ENCODE measurements at places on chromosomes 3 and 15.

GRCh38 chr15:78264304-78265136, at the start of gene DNAJA4:
TSS of gene DNAJA4 (plus strand) at chr15:78264562. CDS start at chr15:78264764, 202 bp downstream.
- DNase-seq = peak; percentile 66

DNA sequence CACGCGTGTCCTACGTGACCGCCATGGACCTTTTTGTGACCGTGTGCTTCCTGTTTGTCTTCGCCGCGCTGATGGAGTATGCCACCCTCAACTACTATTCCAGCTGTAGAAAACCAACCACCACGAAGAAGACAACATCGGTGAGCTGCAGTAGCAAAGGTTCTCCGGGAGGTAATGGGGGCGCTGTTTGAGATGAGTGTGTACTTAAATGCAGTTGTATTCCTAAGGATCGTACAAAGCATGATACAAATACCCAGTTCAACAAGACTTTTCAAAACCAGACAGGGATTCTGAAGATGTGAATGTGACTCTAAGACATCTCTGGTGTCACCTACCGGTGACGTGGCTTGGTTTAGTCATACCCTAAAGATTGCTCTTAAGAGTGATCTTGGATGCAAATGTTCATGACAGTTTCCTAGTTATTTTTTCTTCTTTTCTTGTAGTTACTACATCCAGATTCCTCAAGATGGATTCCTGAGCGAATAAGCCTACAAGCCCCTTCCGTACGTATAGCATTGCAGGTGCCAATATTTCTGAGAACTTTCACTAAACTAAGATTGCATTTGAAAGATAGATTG, 556.6 kb downstream of the GABRG3 start:
- DNase-seq = no peak

DNA sequence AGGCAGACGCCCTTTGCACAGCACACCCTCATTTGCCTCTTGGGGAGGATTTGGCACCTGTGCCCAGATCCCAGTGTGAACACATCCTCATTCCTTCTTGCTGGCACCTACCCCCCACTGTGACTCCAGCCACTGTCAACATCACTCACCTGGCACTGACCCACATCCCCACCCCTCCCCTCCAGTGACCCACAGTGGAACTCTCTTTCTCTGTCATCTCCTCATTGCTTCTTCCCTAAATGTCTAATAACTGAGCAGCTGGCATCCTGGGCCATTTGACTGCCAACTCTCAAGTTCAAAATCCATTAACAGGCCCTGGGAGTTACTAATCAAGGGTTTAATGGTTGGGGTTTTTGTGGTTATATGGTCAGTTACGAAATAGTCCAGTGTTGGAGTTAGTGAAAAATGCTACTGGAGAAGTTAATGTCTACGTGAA, 14.4 kb downstream of the SNAPC5 start:
- no peak for DNase-seq

GRCh38 chr3:43707998-43708397, 17.3 kb downstream of the ABHD5 start:
- peak; percentile 64 for DNase-seq

DNA sequence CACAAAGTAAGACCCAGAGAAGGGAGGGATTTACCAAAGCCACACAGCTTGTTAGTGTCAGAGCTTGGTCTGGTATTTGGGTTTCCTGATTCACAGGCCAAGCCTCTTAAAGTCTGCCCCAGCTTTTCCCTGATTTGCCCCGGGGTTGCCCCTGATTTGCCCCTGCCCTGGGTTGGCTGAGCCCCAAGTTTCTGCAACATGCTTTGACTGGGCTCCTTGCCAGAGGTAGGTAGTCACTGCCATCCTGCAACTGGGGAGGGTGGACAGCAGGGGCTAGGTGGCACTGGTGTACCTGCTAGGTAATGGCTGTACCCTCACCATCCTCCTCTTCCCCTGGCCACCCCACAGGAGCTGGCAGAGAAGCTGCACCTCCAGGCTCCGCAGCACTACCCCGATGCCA, 2.5 kb downstream of the MPI start:
- DNase-seq = no peak

DNA sequence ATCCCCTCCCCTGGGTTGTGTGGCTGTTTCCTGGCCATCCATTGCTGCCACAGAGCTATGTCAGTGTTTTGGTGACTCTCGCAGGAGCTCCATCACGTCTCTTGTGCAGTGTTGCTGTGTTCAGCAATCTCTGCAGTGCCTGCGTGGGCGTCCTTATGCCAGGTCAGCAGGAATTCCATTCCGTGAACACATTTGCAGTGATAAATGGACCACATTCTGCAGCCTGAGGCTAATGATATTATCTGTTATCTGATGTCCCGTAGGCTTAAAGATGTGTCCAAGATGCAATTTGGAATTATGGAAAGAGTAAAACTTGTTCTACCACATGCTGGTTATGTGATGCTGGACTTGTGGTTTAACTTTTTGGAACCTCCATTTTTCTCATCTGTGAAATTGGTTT, 25.5 kb upstream of the COL6A6 start:
- DNase-seq = no peak

GRCh38 chr3:112814266-112814665, 32.4 kb downstream of the CD200R1L start:
- peak; percentile 47 for DNase-seq

DNA sequence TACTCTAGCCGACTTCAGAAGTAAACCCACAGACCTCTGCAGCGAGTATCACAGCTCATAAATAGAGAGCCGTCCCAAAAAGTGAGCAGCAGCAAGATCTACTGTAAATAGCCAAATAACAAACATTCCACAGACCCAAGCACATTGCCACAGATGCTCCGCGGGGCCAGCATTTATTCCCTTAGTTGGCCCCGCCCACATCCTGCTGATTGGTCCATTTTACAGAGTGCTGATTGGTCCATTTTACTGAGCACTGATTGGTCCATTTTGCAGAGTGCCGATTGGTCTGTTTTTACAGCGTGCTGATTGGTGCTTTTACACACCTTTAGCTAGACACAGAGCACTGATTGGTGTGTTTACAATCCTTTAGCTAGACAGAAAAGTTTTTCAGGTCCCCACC, 17.3 kb upstream of the GABRB3 start:
- no peak for DNase-seq

- DNase-seq = no peak
These were observed 212.3 kb upstream of the CFAP20DC start for GRCh38 chr3:59262076-59262498.

- DNase-seq = no peak
These were observed 109.0 kb downstream of the ADAMTS9 start for GRCh38 chr3:64578797-64579196.

GRCh38 chr3:120203016-120203415, 82.0 kb downstream of the GPR156 start:
- peak; percentile 82 for DNase-seq

- DNase-seq = no peak
These were observed 259.9 kb downstream of the ZIC1 start for GRCh38 chr3:147669077-147669476.

DNA sequence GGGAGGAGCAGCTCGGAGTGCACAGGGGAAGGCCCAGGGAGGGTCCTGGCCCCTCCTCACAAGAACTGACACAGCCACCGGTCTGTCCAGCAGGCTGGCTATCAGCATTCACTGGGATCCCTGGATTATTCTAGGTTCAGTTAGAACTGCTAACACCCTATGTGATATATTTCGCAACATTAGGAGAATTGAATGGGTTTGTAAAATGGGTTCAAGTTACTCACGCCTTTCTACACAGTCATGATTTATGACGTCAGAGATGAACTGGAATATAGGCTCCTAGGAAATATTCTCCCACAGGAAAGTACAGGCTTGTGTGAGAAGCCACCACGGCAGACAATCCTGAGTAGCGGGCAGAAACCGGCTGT, 969 bp upstream of the BSN start:
- DNase-seq = no peak

- no peak for DNase-seq
These were observed 70.5 kb downstream of the FEM1B start for GRCh38 chr15:68348081-68348480.

DNA sequence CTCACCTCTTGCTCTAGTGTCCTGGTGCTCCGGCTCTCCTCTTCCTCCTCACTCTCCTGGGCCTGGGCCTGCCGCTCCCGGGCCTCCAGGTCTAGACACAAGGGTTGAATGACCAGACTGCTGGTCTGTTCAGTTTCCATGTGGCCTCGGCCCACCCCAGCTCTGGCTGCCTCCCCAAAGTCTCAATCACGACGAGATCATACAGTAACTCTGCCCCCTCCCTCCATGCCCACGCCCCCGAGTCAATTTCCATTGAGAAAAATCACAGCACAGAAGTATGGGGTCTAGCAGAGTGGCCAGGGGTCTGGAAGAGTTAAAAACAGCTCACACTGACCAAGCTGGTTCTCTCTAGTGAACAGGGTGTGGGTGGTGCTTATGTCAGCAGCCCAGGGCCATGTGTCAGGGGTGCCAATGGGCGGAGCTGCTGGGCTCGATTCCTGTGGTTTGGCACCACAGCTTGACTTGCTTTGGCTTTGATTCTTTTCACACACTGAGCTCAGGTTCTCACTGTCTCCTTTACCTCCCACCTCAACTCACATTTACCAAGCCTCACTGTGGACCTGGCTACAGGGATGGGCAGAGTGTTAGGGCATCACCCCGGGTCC, 6.9 kb downstream of the C15orf62 start:
- no peak for DNase-seq

DNA sequence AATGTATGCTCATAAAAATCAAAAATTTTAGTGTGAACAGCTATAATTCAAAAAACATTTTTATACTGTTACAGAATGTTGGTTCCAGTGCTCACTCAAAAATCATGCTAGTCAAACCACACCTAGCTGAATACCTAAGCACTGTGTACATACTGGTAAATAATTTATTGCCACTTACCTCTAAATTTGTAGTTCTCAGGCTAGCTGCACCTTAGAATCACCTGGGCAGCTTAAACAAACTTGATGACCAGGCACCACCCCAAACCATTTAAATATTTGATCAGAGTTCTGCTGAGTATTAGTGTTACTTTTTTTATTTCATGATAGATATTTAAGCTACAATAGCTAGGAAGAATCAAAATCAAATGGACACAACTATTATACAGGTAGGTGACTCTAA, 32.3 kb upstream of the TMCO5A start:
- no peak for DNase-seq

DNA sequence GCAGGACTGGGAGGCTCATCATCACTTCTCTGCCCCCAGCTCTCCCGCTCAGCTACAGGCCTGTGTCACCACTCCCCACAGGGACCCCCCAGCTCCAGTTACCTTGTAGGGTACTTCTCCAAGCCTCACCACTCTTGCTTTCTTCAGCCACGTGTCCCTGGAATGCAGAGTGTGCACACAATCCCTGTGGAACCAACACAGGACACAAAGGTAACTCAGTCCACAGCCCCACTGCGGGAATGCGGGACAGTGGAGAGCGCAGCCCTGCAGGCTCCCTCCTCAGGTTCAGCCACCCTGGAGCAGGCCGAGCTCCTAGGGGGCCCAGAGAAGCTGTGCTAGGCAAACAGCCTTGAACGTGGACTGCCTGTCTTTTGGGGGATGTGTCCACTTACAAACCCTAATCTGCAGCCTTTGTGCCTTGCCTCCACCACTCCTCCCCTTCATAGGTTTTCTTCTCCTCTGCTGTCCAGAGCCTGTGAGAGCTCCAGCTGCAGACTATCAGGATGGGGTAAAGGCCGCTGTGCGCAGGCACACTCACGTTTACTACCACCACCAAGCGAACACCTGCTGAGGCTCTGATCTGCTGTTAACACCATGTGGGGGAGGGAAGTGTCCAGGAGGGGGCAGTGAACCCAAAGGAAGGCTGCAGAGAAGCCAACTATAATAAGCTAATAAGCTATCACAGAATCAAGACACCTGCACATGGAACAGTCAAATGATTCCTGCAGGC, 26.0 kb downstream of the XPC start:
- peak; percentile 44 for DNase-seq

DNA sequence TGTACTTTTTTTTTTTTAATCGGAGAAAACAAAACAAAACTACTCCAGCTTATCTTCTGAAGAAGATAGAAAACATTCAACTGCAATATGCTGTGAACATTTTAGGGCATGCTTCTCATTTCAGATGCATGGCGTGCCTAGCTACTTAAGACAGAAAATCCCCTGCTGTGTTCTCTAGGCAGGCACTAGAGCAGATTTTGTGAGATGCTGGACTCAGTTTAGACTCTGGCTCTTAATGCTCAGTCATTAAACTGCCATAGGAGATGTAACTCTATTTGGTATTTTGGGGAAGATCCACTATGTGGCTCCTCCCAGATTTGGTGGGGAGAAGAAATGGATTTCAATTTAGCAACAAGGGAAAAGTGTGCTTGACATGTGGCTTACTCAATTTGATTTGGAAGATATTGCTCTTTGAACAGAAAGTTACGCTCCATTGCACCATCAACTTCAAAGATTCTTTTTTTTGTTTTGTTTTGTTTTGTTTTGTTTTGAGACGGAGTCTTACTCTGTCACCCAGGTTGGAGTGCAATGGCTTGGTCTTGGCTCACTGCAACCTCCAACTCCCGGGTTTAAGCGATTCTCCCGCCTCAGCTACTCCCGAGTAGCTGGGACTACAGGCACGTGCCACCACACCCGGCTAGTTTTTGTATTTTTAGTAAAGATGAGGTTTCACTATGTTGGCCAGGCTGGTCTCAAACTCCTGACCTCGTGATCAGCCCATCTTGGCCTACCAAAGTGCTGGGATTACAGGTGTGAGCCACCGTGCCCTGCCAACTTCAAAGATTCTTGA, 62.0 kb upstream of the LEKR1 start:
- no peak for DNase-seq

- DNase-seq = no peak
These were observed 36.0 kb upstream of the TIMP4 start for GRCh38 chr3:12194669-12195161.

- peak; percentile 41 for DNase-seq
These were observed 7.3 kb downstream of the RAB27A start for GRCh38 chr15:55282284-55282833.

- no peak for DNase-seq
These were observed 199.9 kb upstream of the CTDSPL start for GRCh38 chr3:37661615-37662306.

DNA sequence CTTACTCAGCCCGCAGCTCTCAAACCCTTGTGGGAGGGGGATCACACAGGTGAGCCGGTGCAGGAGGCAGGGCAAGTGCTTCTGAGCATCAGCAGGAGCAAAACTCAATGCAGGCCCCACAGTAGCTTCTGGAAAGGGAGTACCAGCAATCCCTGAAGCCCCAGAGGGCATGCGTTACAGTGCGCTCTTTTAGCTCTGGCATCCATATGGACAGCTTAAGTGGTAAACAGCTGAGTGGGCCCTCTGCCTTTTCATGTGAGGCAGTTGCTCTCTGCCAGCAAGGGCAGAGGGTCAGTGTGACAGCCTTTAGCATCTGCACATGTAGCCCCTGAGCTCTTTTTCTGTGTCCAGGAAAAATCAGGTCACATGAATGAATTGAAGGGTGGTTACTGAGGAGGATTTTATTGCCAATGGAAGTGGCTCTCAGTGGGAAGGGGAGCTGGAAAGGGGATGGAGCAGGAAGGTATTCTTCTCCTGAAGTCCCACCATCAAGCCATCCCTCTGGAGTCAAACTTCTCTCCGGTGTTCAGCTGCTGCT, 464.3 kb upstream of the THRB start:
- DNase-seq = no peak

- DNase-seq = no peak
These were observed 420.5 kb upstream of the NAALADL2 start for GRCh38 chr3:174438501-174439145.

- DNase-seq = no peak
These were observed 23.6 kb downstream of the DUT start for GRCh38 chr15:48354694-48355303.

GRCh38 chr3:21551019-21551418, 200.0 kb downstream of the ZNF385D start:
- peak; percentile 7 for DNase-seq

- no peak for DNase-seq
These were observed 52.6 kb upstream of the VILL start for GRCh38 chr3:37938011-37938410.
